ENCODE measurements at places on chromosomes 7 and 10.

- DNase-seq: no peak
These were observed 32.1 kb downstream of the FAS start for GRCh38 chr10:89022734-89023133.

DNA sequence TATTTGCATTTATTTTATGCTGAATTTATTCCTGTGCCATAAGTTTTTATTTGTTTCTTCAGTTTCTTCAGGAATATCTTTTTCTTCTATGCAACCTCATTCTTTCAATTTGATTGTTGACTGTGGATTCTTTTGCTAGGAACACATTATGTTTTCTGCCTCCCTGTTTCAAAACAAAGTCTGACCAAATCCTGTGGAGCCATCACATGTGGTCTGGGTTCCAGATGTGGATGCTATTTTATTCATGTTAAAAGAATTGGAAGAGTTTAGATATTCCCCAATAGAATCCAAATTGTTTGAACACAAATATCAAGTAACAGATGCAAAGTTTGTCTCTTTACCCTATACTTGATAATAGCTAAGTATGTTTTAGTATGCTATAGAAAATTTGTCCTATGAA lies 56.8 kb upstream of the LRRC17 start:
- DNase-seq: no peak

DNA sequence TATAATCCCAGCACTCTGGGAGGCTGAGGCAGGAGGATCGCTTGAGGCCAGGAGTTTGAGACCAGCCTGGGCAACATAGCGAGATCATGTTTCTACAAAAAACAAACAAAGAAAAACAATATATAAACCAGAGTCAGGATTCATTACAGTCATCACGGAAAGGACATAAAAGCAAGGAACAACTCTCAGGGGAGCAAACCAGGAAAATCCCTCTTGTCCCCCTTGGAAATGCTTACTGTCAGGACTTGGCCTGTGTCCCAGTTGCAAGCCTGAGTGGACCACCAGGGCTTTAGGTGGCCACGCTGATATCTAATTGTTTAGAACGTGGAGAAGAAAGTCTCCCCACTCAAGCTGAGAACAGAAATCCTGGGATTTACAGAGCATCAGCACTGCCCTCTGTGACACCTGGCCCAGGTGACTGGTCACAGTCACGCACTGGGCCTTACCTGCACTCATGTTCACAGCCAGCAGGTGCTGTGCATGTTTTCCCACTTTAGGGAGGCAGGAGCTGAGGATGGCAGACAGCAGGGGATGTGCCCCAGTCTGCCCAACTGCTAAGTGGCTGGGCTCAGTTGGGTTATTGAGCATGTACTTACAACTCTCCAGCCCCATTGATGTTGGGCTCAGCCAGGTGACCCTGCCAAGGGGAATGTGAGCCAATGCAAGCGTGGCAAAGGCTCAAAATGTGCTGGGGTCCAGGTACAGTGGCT lies 60.9 kb downstream of the TMEM130 start:
- no peak for DNase-seq

GRCh38 chr7:117010375-117011133 lies 57.3 kb downstream of the ST7 start:
- no peak for DNase-seq

DNA sequence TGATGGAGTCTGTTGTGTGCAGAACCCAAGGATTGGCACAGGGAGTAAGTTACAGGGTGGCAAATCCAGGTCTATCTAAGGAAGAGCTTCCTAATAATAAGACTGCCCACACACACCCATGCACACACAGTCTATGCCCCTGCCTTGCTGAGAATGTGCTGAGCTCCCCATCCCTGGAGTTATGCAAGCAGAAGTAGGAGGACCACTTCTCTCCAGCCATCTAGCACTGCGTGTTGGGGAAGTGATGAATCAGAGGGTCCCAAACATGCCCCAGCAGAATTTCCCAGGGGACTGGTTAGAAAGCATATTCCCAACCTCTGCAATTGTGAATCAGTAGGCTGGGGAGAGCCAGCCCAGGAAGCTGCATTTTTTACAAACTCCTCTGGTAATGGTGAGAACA lies 117.2 kb downstream of the CDH23 start:
- no peak for DNase-seq

DNA sequence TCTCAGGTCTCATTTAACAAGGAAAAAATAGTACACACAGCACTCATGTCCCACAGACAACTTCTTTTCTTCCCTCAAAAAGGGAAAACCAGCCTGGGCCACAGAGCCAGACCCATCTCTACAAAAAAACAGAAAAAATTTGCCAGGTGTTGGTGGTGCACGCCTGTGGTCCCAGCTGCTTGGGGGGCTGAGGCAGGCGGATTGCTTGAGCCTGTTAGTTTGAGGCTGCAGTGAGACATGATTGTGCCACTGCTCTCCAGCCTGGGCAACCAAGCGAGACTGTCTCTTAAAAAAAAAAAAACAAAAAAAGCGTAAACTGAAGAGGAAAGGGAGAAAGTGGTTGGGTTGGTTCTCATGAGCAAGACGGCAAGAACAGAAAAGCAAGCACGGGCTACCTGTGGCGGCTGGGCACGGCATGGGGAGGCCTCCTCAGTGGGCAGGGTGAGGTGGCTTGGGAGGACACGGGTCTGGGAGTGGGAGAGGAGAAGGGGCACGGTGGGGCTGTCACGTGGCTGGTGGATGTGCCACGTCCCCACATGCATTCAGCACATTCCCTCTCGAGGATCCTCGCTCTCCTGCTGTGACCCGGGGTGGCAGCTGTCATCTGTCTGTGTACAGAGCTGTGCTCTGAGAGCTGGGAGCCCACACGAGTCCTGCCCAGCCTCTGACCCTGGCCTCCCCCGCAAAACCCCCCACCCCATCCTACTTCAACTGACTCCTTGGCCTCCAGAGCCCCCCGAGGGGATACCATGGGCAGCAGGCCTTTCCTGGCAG lies 219.7 kb downstream of the MLLT10 start:
- no peak for DNase-seq

GRCh38 chr7:39615350-39615975 lies 7.9 kb upstream of the RALA start:
- DNase-seq: no peak

DNA sequence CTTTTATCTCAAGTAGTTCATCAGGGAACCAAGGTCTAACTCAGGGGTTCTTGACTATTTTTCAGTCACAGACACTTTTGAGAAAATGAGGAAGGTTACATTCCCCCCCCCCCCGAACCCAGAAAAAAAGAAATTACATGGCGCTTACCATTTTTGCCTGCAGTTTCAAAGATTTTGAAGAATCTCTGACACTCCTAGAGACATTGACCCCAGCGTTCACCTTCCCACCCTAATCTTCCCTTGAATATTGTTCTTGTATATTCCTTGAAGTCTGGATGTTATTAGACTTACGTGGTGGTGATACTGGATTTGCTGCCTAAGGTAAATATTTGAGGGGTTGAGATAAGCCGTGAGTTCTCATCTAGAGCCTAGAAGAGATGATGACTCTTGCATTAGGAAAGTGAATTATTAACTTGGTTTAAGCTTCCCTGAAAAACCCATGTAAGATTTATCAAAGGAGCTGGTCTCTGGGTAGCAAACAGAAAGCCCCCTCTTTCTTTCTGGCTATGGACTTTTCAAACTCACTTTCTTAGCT lies 245.7 kb upstream of the FOXK1 start:
- no peak for DNase-seq

DNA sequence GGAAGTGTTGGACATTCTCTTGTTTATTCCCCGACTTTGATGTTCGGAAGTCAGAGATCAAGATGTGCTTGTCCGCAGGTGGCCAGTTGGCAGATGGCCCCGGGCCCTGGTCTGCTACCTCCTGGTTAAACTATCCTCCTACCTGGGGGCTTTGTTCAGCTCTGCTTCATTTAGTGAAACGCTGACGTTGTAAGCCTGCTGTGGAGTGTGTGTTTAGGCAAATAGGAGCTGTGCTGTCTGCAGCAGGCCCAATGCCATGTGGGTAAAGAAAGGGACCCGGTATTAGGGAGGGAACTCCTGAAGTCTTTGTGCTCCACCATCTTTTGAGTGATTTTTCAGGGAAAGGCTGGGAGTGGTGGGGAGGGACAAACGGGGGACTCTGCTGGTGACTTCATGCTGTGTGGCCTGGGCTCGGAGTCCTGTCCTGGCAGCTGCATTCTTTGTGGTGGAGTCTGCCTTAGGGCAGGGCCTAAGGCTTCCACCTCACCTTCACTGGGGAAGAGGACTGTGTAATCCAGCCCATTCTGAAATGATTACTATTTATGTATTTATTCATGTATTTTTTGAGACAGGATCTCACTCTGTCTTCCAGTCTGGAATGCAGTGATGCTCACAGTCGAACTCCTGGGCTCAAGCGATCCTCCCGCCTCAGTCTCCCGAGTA lies 171.1 kb upstream of the KLF6 start:
- no peak for DNase-seq

GRCh38 chr7:44793919-44794318 lies 2.6 kb upstream of the PPIA start:
- DNase-seq: no peak

GRCh38 chr10:118832241-118832651 lies 77.5 kb upstream of the CACUL1 start:
- DNase-seq: no peak

- no peak for DNase-seq
These were observed 3.5 kb upstream of the ATP6V0E2 start for GRCh38 chr7:149870274-149870673.

DNA sequence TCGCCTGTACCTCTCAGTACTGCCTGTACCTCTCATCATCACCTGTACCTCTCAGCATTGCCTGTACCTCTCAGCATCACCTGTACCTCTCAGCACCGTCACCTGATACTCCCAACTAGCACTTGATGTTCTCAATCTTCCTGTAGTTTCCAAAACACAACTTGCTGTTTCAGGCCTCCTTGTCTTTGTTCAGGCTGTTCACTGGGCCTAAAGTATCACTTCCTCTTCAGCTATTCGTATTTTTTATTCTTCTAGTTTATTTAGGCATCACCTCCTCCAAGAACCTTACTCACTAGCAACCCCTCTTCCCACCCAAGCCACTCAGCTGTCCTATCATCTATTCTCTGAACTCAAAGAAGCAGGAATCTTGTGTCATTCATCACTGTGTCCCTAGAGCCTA lies 24.1 kb downstream of the OR6B1 start:
- DNase-seq: no peak

GRCh38 chr10:58560068-58560467 lies 47.4 kb downstream of the BICC1 start:
- DNase-seq: no peak

DNA sequence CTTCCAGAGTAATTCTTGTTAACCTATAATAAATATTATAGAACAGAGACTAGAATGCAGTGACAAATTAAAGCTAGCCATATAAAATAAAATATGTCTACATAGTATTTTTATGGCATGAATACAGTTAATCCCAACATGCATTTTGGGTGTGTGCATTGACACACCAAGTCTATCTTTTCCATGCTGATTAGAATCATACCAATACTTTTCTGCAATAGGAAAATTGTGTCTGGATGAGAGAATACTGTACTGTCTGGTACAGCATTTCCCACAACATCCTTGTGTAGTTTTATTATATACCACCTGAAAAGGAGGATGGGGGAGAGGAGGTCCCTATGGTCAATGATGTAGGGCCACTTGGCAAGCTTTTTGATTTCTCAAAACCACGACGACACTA lies 100.3 kb downstream of the ARHGAP21 start:
- DNase-seq: no peak

- DNase-seq: no peak
These were observed 176.5 kb downstream of the GFRA1 start for GRCh38 chr10:116096526-116096925.

- DNase-seq: no peak
These were observed 421.1 kb upstream of the FOXK1 start for GRCh38 chr7:4260867-4261600.

DNA sequence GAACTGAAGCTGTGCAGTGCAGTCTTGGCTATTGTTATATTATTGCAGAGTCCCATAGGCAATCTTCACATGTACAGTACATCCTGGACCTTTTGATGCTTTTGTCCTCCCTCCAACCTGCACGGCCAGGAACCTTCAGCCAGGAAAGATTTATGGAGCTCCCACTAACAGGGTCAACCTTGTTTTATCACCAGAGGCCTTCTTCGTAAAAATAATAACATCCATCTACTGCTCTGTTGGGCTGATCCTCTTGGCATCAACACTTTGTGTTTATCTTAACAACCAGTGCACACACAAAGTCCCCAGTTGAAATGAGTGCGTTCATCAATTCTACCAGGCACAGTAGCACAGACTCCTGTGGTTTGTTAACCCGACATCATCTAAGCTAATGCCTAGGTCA lies 72.4 kb downstream of the AGMO start:
- DNase-seq: no peak

Data from esophagus squamous epithelium (tissue), 5 donors.